ENCODE measurements at places on chromosomes 16 and 17. TPM values are rescaled to one million over a fixed set of nuclear protein-coding genes. Genes with fewer than 3 reads are reported as not detected.
A peak's percentile ranks its signal among the peaks of the same experiment; 100 is the strongest.

DNA sequence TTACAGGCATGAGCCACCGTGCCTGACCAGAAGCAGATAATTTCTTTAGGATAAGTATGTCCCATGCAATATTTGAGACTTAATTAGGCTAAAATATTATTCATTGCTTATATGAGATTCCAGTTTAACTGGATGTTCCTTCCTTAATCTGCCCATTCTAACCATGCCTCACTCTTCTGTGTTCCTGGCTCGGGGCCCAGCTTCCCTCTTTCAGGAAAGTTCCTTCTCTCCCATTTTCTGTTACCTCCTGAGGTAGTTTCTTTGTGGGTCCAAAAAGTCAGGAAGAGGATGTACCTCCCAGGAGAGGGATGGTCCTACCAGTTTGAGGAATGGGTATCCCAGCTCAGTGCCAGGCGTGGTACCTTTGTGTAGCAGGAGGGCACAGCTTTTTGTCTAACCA, 23.3 kb downstream of the UNK start:
- DNase-seq: no peak

DNA sequence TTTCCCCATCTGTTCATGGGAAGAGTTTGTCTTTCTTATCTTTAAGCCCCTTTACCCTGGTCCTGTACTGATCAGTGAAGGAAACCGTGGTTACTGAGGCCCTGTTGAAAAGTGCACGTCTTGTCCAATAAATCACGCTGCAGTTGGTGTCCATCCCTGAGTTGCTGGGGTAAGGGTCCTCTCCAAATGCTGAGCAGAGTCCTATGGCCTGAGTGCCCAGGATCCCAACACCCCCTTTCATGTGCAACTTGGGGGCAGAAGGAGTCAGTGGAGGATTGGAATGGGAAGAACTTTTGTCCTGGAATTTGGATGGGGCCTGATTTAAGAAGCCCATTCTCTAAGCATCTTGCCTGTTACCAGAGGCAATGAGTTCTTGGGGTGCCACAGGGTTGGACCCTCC, 7.0 kb upstream of the TBX2 start:
- DNase-seq: no peak

- DNase-seq: peak; percentile 77
These were observed 1.7 kb downstream of the EPOP start for GRCh38 chr17:38672788-38673706.

- peak; percentile 40 for DNase-seq
These were observed 67.8 kb downstream of the BMERB1 start for GRCh38 chr16:15502041-15502725.

- no peak for DNase-seq
These were observed 65.9 kb downstream of the PITPNC1 start for GRCh38 chr17:67442787-67443624.

The C16orf86 gene
- total RNA-seq: 9.0 TPM
